Upper lobe of left lung (tissue), 6 donors: ENCODE measurements at places on chromosomes 4 and X. TPM values are rescaled to one million over a fixed set of nuclear protein-coding genes. Genes with fewer than 3 reads are reported as not detected.

SYN1 gene
- total RNA-seq, result 0.47 TPM

OTC gene
- 2.5 TPM for total RNA-seq

NXF2B gene
- not detected for total RNA-seq

LRAT gene
- 0.84 TPM for total RNA-seq

GPRIN3 gene
- 19.3 TPM for total RNA-seq

DNA sequence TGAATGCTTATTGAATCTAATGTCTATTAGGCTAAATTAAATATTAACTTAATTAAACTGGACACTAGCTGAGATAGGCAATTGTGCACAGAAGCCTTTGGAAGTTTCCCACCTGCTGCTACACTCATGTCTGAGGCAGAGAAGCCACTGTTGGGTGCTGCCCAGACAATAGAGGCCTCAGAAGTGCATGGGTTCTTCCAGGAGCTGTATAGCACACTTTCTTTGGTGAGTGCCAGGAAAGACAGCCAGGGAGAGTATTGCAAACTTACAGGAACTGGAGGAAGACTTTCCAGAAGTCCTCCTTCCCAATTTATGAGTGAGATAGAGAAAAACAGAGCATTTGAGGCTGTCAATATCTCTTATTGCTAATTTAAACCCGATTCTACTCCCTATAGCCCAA, 89.9 kb downstream of the GPAT3 start:
- no peak overlapping the region for H3K27ac ChIP-seq
- no peaks in the 10 kb centered on the region for H3K36me3 ChIP-seq
- H3K4me1 ChIP-seq, result peaks cover 11% of the 10 kb centered on the region
- no peak overlapping the region for H3K4me3 ChIP-seq

DNA sequence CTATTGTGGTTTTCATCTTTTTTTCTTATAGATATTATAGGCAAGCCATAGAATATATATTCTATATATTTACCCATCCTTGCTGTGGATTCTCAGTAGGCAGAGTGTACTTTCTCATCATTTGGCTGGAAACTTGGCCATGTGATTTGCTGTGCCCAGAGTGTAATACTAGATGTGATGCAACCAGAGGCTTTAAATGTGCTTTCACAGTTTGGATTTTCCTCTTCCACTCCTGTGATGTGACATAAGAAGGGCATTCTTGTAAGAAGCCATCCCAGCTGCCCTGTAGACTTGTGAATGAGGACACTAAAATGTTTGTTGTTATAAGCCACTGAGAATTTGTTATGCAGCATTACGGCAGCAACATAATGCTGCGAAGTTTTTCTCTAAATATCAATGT, 10.4 kb upstream of the HPGDS start:
- H3K4me3 ChIP-seq, result no peak overlapping the region
- H3K36me3 ChIP-seq, result no peaks in the 10 kb centered on the region

DNA sequence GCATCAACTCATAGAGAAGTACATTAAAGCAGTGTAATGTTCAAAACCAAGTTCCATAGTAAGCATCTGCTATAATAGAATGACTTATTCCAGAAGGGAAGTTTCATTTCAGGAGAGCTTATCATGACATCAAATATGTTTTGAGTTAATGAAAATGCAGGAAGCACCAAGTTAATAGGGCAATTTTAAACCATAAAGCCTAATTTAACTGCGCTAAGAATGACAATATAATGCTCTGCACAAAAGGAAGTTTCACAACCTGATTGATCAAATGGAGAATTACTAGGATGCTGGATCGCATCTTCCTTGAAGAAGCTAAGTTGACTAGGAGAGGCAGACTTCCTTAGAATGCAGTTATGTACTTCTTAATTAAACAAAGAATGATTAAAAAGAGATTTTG, 416.9 kb upstream of the MAGEB2 start:
- no peak for DNase-seq
- no peaks in the 10 kb centered on the region for H3K27me3 ChIP-seq
- H3K27ac ChIP-seq, result no peak overlapping the region
- no peaks in the 10 kb centered on the region for H3K36me3 ChIP-seq
- no peak overlapping the region for H3K4me3 ChIP-seq

DNA sequence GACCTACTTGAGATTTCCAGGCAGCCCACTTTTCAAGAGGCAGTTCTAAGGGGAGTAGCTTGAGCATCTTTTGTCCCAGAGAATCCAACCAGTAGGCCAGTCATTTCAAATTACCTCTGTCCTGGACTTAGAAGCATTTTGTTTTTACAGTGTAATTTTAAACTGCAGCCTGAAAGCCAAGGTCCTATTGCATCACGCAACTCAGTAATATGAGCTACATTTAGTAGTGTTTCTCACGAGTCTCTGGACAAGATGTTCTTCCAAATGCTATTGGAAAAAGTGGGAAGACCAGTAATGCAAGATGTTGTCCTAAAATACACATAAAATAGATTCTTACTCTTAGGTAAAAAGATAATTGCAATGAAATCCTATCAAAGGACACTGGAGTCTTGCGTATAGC, 182.5 kb upstream of the ARX start:
- no peaks in the 10 kb centered on the region for H3K36me3 ChIP-seq
- H3K27me3 ChIP-seq, result no peaks in the 10 kb centered on the region
- DNase-seq, result no peak
- H3K4me3 ChIP-seq, result no peak overlapping the region

DNA sequence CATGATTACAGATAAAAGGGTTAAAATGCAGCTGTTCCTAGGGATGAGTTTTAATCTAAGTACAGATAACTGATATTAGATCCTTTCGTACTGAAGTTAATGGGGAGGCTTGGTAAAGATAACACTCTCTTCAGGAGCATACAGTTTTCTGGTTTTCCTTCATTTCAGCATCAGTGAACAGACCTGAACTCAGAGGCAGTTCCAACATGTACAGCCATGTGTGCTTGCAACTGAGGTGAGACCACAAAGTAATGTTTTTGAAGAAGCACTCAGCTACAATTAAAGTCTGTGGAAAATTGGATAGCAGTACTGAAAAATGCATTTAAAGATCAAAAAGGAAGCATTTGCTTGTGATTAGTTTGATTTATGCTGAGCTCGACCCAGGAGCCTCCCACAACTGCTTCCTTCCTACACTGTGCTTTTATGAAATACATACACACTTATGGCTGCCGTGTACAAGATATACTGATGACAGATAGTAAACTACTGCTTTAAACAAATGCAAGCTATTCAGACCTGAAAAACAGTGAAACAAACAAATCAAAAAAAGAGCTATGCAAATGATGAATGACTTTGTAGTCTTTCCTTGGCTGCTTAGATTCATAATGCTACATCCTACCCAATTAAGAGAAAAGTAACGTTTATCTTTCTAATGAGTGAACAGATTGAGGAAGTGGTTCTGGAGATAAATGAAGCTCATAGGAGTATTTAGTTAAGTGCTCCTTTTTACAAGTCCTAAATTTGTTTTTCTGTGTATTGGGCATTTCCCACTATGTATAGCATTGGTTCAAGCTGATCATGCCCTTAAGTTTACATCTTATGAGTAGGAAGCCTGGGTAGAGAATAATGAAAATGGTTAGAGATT, 68.4 kb downstream of the PDLIM5 start:
- peaks cover 55% of the 10 kb centered on the region for H3K4me1 ChIP-seq
- H3K4me3 ChIP-seq, result no peak overlapping the region
- no peaks in the 10 kb centered on the region for H3K27me3 ChIP-seq
- no peak overlapping the region for H3K27ac ChIP-seq
- DNase-seq, result no peak

- DNase-seq, result no peak
- H3K4me3 ChIP-seq, result no peak overlapping the region
- no peak overlapping the region for H3K27ac ChIP-seq
- peaks cover 37% of the 10 kb centered on the region for H3K27me3 ChIP-seq
- H3K4me1 ChIP-seq, result peaks cover 32% of the 10 kb centered on the region
These were observed 11.3 kb upstream of the PRDM8 start for GRCh38 chr4:80185787-80186548.

- H3K27me3 ChIP-seq, result no peaks in the 10 kb centered on the region
- H3K27ac ChIP-seq, result no peak overlapping the region
- H3K4me1 ChIP-seq, result no peaks in the 10 kb centered on the region
- no peak overlapping the region for H3K4me3 ChIP-seq
These were observed 2.7 kb downstream of the ENPP6 start for GRCh38 chr4:184214931-184215330.

DNA sequence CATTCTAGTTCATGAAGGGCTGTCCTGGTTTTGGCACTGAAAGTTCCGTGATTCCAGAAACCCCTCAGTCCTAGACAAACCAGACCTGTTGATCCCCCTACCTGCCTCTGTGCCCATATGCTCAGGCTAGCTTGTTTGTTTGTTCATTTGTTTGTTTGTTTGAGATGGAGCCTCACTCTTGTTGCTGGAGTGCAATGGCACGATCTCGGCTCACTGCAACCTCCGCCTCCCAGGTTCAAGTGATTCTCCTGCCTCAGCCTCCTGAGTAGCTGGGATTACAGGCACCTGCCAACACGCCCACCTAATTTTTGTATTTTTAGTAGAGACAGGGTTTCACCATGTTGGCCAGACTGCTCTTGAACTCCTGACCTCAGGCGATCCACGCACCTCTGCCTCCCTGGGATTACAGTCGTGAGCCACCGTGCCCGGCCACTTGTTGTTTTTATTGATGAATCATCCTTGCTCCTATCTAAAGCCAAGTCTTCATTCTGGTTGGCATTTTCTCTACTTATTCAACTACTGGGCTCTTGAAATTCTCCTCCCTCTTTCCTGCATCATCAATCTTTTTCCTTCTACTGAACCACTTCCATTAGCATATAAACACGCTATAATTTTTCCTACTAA, 86.3 kb upstream of the BMP2K start:
- H3K36me3 ChIP-seq, result no peaks in the 10 kb centered on the region
- peak; percentile 6 for DNase-seq
- no peaks in the 10 kb centered on the region for H3K4me1 ChIP-seq
- no peak overlapping the region for H3K4me3 ChIP-seq
- no peak overlapping the region for H3K27ac ChIP-seq

DNA sequence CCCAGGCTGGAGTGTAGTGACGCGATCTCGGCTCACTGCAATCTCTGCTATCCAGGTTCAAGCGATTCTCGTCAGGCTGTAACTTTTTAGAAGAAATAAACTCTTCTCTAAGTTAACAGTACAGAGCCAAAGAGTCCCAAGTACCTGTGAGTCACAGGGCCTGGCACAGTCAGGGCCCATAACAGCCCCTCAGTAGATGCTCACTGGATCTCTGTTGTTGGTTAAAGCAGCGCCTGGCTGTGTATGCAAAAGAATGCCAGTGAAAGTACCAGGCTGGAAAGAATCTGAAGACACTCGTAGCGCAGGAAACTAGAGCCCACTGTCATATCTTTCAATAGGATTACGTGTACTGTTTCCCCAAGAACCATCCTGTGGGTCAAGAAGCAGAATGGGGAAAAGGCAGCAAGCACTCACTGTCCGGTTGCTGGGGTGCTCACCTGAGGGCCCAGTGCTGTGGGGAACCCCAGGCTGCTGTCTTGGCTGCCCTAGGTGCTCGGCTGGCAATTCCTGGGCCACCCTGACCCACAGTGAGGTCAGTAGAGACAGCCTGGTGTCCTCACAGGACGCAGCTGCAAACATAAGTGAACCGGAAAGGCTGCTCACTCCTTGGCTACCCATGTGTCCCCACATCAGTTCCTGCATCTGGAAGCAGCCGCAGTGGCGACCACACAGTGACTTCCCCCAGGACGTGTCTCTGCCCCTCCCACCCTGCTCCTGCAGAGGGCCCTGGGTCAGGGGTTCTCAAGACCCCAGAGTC, 3.1 kb upstream of the SLBP start:
- H3K27me3 ChIP-seq, result no peaks in the 10 kb centered on the region
- peaks cover 37% of the 10 kb centered on the region for H3K4me1 ChIP-seq
- no peak for DNase-seq

DNA sequence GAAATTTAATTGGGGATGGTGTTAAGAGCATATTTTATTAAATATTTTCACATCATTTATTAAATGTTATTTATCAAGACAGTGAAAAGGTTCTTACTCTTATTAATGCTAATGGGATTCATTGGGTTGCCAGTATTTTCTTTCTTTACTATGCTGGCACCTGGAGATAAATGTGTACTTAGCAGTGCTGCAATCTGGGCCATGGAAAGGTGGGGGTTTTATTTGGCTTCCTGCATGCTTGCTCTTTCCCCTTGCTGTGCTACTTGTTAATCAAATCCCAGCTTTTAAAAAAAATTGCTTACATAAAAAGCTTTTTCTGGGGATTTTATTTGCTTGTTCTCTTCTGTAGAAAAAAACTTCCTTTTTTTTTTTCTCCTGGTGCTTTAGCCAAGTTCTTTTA, 48.3 kb downstream of the ZAR1 start:
- peaks cover 44% of the 10 kb centered on the region for H3K36me3 ChIP-seq
- H3K4me3 ChIP-seq, result no peak overlapping the region
- no peak for DNase-seq
- H3K27me3 ChIP-seq, result no peaks in the 10 kb centered on the region
- no peak overlapping the region for H3K27ac ChIP-seq

DNA sequence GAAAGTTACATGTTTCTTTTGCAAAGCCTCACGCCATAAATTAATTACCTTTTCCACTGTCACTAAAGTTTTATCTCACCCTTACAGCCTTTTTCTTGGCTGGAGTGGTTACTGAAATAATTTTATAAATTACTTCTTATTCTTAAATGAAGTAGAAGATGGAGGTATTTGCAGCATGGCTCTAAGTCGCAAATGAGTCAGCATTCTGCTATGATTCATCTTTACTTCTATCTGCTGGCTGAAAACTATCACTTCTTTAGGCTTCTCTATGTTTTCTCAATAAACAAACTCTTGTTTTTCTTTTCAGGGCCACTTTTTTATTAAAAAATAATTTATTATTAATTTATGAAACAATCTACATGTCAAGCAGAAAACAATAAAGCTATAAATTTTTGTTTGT, 210.2 kb upstream of the GYPA start:
- no peak overlapping the region for H3K27ac ChIP-seq
- no peaks in the 10 kb centered on the region for H3K27me3 ChIP-seq
- no peaks in the 10 kb centered on the region for H3K36me3 ChIP-seq
- DNase-seq, result no peak
- no peak overlapping the region for H3K4me3 ChIP-seq
- no peaks in the 10 kb centered on the region for H3K4me1 ChIP-seq

- H3K36me3 ChIP-seq, result no peaks in the 10 kb centered on the region
- H3K27ac ChIP-seq, result no peak overlapping the region
These were observed 4.6 kb downstream of the RAB33A start for GRCh38 chrX:130176354-130176776.

DNA sequence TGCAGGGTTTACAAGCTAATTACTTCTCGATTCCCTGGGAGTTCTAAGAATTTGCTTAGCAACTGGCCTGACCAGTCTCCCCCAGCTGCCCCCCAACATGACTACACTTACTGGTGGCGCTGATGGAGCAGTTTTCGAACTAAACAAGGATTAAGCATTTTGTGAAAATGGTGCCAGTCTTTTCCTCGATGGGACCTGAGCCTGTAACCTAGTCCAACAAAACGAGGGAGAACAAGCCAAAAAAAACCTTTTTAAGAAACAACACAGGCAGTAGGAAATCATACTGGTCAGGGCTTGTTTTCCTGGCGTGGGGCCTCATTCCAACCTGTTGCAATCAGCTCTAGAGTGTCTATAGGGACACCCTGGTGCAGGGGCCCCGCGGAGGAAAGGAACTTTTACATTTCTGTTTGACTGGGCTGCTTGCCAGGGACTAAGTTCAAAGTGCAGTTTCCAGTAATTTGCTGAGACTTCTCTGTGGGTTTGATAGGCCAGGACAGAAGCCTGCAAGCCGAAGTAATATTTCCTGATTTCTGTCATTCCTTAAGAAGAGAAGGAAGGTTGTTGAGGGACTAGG, 158.7 kb downstream of the SPRY1 start:
- H3K4me3 ChIP-seq, result no peak overlapping the region
- peaks cover 27% of the 10 kb centered on the region for H3K4me1 ChIP-seq
- H3K36me3 ChIP-seq, result no peaks in the 10 kb centered on the region
- H3K27ac ChIP-seq, result peak overlapping the region; percentile 61
- H3K27me3 ChIP-seq, result no peaks in the 10 kb centered on the region
- DNase-seq, result no peak

- H3K4me1 ChIP-seq, result no peaks in the 10 kb centered on the region
- no peak for DNase-seq
- H3K27ac ChIP-seq, result no peak overlapping the region
- no peak overlapping the region for H3K4me3 ChIP-seq
These were observed 1118.7 kb downstream of the SH3BGRL start for GRCh38 chrX:82320569-82320968.
